ENCODE measurements at places on chromosomes 2 and 18.
A peak's percentile ranks its signal among the peaks of the same experiment; 100 is the strongest.

DNA sequence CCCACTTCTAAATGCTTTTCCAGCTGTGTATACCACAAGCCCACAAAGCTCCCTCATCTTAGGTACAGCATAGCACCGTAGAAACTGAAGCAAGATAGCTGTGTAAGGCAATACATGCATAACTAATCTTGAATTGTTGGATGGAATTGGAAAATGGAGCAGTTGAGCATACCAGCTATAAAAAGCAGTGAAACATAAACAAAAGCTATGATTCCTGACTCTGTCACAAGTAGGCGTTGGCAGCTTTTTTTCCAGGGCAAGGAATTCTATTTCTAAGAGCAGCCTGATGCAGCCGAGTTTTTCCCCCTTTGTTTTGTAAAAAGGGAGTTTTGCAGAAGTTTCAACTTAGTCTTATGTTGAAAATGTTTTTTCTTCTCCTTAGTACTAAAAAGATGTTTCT is 32.4 kb downstream of the MOGAT1 start:
- DNase-seq, result no peak

DNA sequence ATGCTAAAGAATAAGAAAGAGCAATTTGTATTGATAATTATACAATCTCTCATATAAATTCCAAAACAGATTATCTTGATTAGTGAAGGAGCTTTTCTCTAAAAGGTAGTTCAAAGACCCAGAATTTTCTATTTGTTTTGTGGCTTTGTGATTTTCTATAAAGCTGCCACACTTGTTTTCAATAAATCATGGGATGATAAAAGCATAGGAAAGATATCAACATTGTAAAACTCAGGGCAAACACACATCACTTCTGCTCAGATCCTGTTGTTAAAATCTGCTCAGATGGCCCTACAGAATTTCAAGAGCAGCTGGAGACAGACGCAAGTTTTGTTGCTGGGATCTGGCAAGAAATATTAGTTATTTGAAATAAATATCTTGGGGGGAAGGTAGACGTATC is 28.8 kb upstream of the CBLN2 start:
- DNase-seq, result no peak

GRCh38 chr2:225497166-225497565 is 97.7 kb downstream of the NYAP2 start:
- DNase-seq, result no peak

GRCh38 chr2:18560031-18560796 is at the start of gene RDH14:
Gene RDH14 (minus strand): TSS chr2:18560653. CDS start chr2:18560572, 81 bp downstream.
- DNase-seq, result peak; percentile 87

GRCh38 chr2:239905884-239906654 is 119.1 kb downstream of the NDUFA10 start:
- DNase-seq, result no peak

DNA sequence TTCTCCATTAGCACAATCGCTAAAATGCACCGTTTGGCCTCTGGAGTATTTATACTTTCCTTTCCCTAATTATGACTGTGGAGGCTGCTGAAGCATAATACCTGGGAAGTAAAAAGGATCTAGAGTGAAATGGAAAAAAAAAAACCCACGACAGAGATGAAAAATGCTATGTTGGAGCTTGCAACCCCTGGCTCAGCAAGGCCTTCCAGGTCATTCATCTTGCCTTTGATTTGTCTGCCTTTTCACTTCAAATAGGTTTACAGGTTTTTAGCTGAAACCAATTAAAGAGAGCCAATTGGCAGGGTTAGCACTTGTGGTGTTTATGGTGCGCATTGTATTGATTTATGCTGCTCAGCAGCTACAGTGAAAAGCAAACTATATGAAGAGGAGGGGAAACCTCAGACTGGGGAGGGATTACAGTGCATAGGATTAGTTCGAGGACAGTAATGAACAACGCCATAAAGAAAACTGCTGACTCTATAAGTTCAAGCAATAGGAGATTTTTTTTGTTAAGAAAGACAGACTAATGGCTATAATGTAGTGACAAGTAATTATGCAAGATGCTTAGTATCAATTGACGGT is 347.9 kb downstream of the MEIS1 start:
- DNase-seq, result no peak

- DNase-seq, result no peak
Observed at GRCh38 chr18:44735096-44735495, 54.4 kb downstream of the SETBP1 start.

- no peak for DNase-seq
Observed at GRCh38 chr2:174080672-174081121, 115.5 kb upstream of the SP3 start.

DNA sequence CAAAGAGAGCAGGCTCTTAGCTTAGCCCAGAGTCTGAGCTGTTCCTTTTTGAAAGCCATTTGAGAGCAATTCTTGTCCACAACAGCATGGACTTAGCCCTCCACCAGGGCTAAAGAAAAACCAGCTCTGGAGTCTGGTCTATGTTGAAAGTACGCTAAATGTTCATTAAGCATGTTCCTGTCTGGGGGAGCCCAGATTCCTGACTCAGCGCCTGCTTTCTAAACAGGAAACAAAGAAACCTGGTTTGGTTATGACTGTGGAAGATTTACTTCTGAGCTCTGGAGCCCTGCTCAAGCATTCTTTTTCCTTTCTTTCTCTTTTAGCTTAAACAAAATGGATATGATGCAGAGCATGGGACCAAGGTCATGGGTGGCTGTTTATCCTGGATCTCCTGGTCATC is 279.8 kb downstream of the RBM43 start:
- no peak for DNase-seq

DNA sequence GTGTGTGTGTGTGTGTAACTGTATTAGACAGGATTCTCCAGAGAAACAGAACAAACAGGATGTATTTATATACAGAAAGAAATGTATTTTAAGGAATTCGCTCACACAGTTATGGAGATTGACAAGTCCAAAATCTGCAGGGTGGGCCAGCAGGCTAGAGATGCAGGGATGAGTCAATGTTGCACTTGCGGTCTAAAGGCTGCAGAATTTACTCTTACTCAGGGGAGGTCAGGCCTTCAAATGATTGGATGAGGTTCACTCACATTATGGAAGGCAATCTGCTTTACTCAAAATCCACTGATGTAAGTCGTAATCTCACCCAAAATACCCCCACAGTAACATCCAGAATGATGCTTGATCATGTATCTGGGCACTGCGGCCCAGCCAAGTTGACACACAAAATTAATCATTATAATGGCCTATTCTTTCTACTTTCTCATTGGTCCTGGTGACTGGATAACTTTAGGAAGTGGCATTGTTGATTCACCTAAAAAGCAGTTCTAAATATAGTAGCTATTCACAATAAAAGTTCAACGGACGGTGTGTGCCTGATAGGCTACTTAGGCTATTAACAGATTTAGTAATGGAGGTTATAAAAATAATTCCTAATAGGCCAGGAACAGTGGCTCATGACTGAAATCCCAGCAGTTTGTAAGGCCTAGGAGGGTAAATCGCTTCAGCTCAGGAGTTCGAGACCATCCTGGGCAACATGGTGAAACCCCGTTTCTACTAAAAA is 40.6 kb upstream of the ACYP2 start:
- no peak for DNase-seq

Data from stimulated activated CD4-positive, alpha-beta T cell treated with anti-CD3 and anti-CD28 coated beads, Interleukin-12 subunit alpha, Interleukin-12 subunit beta, amount 100 ng/mL, for 24 hours (primary cell).